Pulmonary artery endothelial cell (primary cell): ENCODE measurements at places on chromosomes 1 and 21. TPM values are rescaled to one million over a fixed set of nuclear protein-coding genes. Genes with fewer than 3 reads are reported as not detected.

S100A9 gene
- 0.13 and 0.95 TPM in 2 replicates for total RNA-seq

AKNAD1 gene
- not detected in 2 replicates for total RNA-seq

FCRL4 gene
- not detected in 2 replicates for total RNA-seq

PDC gene
- total RNA-seq: not detected in 2 replicates

RAB7B gene
- total RNA-seq: 0.25 and 0.59 TPM in 2 replicates

CHD5 gene
- total RNA-seq: 0.04 and 0.07 TPM in 2 replicates

OR6N1 gene
- total RNA-seq: not detected in 2 replicates

DNA sequence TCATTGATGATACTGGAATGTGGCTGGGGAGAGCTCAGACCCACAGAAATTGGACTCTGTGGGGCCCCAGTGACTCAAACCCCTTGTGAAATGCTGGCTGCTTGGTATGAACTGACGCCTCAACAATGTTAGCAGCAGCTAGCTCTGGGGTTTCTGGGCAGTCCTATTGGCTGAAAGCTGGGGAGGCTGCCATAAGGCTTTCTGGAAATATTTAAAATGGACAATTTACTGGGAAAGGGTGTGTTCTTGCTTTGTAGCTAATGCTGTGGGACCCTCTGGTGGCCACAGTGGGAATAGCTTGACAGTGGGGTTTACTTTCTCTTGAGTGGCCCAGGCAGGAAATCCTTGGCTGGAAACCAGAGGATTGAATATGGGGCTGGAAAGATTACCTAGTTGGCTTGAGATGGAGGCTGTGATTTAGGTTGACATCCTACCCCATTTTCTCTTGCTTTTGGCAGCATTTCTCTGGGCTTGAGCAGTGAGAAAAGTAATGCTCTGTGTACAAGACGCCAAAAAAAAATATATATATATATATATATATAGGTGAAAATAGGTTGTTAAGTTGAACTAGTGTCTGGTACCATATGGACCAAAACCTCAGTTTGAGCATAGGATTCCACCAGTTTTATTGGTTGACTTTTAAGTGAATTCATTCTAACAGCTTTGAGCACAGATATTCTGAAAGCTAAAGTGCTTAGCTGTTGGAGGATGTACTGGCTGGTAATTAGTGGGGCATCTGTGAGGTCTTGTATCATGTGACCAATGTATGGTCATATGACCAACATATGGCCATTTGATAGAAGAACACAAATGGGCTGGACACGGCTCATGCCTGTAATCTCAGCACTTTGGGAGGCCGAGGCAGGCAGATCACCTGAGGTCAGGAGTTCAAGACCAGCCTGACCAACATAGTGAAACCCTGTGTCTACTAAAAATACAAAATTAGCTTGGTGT lies 8.2 kb upstream of the S100A10 start:
- peak; percentile 69 for DNase-seq

DNA sequence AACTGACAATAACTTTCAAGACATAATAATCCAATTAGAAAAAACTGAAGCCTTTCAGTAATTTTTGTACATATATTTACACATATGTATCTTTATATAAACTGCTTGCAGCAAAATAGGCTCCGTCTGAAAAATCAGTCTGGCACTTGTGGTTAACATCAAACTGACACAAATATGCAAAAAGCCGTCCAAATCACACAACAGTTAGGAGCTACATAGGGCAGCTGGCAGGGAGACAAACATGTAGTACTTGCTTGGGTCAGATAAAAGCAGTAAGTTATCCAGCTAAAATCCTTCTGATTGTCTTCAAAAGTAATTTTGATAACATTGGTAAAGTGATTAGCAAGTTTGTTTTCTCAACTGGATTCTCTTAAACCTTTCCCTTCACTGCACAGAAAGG lies 14.7 kb upstream of the GUCA2A start:
- no peak for DNase-seq

- DNase-seq: no peak
Observed at GRCh38 chr1:48875552-48876329, 99.0 kb upstream of the BEND5 start.

- no peak for DNase-seq
Observed at GRCh38 chr1:234593771-234594504, 16.0 kb downstream of the IRF2BP2 start.

GRCh38 chr21:27831177-27831576 lies 864.3 kb upstream of the ADAMTS5 start:
- DNase-seq: no peak

DNA sequence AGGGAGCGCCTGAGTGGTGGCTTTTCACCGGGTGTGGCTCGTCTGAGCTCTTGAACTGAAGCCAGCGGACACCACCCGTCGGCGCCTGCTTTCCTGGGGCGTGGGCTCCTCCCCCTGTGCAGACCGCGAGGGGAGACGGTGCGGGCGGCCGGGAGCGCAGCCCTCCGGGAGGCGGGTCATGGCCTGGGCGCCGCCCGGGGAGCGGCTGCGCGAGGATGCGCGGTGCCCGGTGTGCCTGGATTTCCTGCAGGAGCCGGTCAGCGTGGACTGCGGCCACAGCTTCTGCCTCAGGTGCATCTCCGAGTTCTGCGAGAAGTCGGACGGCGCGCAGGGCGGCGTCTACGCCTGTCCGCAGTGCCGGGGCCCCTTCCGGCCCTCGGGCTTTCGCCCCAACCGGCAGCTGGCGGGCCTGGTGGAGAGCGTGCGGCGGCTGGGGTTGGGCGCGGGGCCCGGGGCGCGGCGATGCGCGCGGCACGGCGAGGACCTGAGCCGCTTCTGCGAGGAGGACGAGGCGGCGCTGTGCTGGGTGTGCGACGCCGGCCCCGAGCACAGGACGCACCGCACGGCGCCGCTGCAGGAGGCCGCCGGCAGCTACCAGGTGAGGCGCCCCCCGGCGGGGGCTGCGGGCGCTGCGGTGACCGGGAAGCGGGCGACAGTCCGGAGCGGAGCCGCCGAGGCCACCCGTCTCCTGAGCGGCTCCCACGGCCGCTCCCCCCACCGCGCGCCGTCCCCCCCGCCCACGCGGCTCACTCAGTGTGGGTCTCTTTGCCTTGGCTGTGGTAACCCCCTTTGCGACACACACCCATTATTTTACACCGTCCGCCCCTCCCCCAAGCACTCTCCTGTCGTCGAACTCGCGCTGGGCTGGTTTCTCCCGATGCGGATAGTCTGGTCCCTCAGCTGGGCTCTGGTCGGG lies at the start of gene TRIM58:
TSS of gene TRIM58 (plus strand) at position 119 of the 916 bp plus-strand sequence. CDS start at position 179, 60 bp downstream.
- DNase-seq: no peak

GRCh38 chr21:46437511-46437910 lies 21.2 kb upstream of the DIP2A start:
- no peak for DNase-seq

DNA sequence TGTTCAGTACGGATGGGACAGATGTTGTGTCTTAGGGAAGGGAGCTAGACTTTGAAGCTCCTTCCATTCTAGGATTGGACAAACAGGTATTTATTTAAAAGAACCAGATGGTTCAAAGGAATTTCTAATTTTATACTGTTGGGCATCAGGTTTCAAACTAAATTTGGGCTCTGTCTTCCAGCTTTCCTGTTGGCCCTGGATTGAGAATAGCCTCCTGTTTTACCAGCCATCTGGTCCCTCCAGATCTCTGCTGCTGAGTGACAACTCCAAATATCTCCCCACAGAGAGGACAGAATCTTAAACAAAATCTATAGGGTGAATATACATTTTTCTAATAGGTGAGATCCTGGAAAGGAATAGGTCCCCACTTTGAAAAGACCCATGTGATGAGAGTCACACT lies 52.5 kb upstream of the CNIH3 start:
- DNase-seq: no peak

DNA sequence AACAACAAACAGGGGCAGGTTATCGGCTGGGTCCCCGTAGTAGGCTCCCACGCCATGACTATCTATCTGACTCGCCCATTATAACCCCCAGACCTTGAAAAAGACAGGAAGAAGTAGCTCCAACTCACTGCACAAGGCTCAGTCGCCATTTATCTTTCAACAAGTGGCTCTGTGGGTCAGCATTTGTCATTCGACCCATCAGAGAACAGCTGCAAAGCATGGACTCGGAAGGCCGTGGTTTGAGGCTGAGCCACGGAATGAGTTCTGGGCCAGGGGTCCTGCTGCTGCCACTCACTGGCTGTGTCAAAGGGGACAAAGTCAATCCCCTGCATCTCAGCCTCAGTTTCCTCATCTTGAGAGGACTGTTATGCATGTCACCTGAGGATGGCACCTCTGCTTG lies 131.0 kb downstream of the DMRTA2 start:
- DNase-seq: no peak

DNA sequence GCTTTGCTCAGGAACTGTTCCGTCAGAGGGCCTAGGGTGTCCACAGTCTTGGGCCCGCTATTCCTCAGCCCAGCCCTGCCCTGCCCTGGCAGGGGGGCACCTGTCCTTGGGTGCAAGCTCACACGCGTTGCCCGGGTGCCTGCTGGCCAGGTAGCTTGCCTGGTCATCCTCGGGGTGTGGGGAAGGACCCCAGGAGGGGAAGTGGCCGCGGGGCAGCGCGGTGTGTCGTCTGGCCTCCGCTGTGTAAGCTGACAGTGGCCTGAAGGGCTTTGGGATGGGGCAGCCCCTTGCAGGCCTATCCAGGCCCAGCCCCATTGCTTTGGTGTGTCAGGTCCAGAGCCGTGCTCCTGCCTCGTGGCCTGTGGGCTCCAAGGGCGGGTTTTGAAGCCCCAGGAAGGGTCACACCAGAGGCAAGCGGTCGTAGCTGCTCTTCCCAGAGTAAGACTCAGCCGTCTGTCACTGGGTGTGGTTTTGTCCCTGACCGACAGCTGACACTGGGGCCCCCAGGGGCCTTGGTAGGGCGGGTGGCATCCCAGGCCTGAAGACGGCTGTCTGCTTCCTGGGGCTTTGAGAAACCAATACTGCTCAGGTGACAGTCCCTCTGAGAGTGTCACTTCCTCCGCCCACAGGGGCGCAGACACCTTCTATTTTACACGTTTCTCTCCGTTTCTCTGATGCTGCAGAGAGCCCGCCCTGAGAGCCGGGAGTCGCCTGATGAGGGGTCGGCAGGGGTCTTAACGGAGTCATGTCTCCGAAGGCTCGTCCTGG lies 72.1 kb downstream of the SKI start:
- DNase-seq: no peak

DNA sequence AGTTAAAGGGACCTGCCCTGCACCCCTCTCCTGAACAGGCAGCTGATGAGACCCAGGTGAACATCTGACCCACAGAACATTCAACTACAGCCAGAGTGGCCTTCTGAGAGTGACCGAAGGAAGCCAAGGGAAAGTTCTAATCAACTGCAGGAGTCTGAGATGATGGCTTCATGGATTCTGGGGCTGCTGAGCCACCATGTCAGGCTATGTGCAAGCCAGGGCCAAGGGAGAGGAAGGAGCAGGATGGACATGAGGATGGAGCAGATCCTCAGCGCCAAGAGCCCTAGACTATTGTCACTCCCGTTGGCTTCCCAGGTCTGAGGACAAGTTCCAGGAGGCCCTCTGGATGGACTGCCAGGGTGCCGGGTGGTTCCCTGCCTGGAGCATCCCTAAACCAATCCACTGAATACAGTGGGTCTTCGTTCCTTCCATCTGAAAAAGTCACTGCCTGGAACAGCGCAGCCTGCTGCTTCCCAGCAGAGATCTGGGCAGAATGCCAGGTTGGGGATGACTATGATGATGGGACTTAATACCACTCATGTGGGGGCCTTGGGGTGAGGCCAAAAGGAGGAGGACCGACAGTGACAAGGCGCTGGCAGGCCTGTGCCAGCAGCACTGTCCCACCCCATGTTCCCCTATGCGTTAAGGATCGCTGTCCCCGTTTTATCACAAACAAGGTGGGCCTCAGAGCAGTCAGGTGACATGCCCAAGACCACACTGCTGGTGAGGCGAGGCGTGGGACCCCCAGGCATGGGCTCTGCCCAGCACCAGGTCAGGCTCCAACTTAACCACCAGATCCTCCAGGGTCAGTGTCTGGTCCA lies 19.8 kb downstream of the SPOCD1 start:
- no peak for DNase-seq

- DNase-seq: no peak
Observed at GRCh38 chr1:54118704-54119103, 34.1 kb downstream of the CDCP2 start.

DNA sequence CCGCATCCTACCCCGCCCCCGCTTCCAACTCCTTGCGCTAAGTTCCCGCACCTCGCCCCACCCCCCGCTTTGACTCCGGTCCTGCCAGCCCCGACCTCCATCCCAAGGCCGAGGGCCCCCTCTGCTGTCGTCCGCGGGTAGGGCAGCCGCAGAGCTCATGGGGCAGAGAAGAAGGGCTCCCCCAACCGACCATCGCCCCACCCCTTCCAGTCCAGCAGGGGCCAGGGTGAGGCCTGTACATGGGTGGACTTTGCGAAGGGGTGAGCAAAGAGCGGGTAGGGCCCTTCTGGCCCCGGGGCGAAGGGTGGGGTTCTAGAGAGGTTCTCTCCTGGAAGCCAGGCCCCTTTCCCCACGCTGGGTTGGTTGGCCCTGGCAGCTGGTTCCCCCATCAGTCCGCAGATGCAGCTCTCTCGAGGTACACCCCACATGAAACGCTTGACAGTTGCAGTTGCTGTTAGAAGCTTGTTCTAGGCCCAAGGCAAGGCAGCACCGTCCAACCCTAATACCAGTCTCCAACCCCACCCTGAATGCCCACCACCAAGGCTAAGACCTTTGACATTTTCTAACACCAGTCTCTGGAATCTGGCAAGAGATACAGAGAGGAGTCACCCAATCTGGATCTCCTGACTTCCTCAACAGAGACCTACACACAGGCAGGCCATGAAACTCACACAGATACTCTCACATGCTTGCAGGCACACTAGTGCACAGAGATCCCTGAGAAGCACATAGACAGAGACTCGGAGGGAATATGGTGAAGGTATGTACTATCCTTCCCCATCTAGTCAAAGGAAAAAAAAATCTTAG lies 25.3 kb upstream of the ADGRB2 start:
- peak; percentile 60 for DNase-seq

DNA sequence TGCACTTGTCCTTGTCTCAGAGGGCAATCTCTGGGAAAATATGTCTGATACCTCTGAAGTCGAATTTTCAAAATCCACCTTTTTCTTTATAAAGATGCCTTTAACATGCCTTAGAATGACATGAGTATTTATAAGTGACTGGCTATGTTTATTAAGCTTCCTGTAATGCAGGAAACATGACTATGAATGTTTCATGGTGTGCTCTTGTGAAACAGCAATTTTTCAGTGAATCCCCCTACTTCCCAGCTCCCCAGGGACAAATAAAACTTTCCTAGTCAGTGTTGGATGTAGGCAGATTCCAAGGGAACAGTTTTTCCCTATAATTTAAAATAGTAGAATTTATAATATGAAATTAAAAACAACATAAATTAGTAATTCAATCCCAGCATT lies 437.0 kb downstream of the LMO4 start:
- no peak for DNase-seq

DNA sequence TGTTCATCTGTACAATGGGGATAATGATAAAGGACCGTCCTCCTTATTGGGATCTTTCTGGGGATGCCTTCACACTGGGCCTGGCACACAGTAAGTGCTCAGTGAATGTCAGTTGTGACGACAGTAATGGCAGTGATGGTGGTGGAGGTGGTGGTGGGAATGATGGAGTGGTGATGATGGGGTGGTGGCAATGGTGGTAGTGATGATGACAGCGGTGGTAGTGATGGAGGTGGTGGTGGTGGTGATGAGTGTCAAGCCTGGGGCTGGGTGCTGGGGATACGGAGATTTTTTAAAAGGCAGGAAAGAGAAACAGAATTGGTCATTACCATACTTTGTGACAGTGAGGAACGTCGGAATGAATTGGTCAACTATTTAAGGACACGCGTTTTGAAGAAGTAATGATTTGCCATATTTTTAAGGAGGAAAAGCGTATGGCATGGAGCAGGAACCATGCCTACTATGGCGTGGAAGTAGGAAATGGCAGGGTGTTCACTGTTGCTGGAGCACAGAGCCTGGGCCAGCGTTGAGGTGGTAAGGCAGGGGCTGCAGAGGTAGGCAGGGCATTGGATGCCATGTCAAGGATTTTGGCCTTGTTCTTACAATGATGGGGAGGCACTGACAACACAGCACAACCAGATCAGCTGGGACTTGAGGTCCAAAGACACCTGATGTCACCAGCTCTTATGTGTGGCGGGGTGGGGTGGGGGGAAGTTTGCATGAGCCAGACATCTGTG lies 128.7 kb downstream of the ACTL8 start:
- no peak for DNase-seq
